Fibroblast of skin of right quadriceps (primary cell): ENCODE measurements at places on chromosomes 1 and 21.

DNA sequence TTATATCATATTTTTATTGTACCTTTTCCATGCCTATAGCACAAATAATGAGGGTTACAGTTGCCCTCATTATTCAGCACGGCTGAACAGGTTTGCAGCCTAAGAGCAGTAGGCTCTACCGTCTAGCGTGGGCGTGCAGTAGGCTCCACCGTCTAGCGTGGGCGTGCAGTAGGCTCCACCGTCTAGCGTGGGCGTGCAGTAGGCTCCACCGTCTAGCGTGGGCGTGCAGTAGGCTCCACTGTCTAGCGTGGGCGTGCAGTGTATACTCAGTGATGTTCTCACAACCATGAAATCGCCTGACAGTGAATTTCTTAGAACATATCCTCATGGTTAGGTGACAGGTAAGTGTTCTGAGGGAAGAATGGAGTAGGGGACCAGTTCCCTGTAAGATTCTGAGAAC, 84.9 kb downstream of the DYRK1A start:
- DNase-seq = no peak

DNA sequence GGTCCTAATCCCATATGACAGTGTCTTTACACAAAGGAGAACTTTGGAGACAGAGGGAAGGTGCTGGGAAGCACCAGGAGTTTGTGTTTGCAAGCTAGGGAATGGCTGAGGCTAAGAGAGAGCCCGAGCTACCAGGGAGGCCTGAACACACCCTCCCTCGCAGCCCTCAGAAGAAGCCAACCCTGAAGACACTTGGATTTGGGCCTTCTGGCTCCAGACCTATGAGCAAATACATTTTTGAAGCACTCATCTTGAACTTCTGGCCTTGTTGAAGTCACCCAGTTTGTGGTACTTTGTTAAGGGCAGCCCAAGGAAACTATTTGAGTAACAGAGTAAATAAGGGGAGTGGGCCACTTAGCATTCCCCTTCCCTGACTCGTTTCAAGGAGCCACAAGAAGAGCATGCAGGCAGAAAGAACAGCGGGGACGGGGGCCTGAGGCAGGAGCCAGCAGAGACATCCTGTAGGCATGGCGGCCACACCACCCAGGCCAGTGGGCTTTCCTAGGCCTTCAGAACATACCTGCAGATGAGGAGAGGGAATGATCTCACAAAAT, 13.2 kb upstream of the QSOX1 start:
- DNase-seq = no peak

GRCh38 chr1:183161391-183161790, 24.7 kb upstream of the LAMC2 start:
- no peak for DNase-seq

- DNase-seq = no peak
Observed at GRCh38 chr1:14113271-14113670, 413.3 kb downstream of the PRDM2 start.

GRCh38 chr1:8687538-8687937, 129.9 kb downstream of the RERE start:
- DNase-seq = no peak

DNA sequence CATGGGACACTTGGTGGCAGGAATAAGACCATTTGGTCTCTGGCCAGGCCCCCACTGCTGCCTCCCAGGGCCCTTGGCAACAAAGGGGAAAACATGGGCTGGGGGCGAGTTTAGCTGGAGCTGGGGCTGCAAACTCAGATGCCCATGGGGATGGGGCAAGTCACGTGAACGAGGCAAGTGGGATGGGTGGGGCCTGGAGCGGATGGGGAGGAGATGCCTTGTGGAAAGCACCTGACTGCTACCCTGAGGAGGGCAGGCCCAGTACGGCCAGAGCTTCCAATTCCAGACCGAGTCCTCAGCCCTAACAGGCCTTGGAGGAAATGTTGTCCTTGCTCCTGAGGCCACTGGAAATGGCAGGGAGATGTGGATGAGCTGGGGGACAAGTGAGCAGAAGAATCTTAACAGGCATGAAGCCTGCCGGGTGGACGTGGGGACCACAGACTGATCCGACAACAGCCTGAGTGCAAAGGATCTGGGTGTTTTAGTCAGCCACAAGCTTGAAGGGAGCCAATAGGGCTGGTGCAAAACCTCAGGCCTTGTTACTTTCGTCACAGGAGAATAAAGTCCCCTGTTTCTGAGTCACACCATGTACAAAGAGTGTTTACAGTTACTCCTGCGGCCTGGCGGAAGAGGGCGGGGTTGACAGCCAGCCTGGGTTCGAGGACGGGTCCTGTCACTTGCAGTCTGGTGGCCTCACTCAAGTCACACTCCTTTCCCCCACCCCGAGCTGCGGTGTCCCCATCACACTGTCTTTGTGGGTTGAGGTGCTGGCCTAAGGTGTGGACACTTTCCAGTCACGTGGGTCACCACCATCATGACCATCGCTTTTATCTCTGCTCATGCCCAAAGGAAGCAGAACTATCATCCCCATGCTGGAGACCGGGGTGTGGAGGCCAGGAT, 19.1 kb downstream of the RUNX3 start:
- DNase-seq = peak; percentile 52

- no peak for DNase-seq
Observed at GRCh38 chr1:71233645-71234044, 152.8 kb upstream of the ZRANB2 start.

GRCh38 chr1:156789621-156790318, 22.4 kb downstream of the PRCC start:
- no peak for DNase-seq

- DNase-seq = no peak
Observed at GRCh38 chr1:17539477-17540254, at the start of gene ARHGEF10L. TSS of gene ARHGEF10L (plus strand) at chr1:17539698. CDS start at chr1:17580596, 40,898 bp downstream.

- no peak for DNase-seq
Observed at GRCh38 chr1:21048462-21048861, 128.2 kb downstream of the EIF4G3 start.

- no peak for DNase-seq
Observed at GRCh38 chr1:171668372-171668771, 15.9 kb upstream of the MYOC start.

DNA sequence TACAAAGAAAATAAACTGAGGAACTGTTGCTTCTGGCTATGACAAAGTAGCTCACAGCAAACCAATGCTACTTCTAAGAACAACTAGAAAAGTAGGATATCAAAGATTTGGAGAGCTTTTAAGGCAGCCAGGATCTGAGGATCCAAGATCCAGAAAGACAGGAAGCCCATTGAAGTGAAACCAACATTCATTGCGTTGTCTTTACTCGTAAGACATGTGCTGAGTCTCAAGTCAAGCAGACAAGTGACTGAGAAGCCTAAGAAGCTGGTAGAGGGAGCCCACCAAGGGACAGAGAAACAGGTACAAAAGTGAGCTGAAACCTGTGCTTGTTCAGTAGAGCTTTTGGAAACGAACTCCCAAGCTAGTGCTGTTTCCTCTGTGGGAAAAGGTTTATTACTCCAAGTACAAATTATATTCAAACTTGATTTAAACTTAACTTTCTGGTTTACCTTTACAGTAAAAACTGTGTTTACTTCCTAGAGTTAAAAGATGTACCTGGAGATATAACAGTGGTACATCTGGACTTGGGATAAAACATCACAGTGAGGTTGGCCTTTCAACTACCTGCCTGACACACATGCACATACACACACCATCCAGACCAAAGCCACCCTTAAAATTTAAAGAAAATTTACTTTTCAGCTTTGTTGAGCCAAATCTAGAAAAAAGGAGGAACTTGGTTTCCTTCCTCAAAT, 41.2 kb downstream of the NME7 start:
- no peak for DNase-seq

DNA sequence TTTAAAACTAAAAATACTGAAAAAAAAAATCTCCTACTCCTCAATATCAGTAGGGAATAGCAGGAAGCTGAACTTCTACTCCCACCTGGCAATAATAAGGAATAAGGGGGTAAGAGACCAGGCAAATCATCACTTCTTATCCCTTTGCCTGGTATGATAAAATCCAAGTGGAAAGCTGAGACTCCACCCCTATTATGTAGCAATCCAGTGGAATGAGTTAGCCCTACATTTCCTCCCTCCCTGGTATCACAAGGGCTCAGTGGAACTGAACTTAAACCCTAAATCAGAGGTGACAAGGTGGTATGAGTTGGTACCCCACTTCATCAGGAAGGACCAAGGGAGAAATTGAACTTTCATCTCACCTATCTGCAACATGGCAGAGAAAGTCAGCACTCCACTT, 25.7 kb downstream of the TRIM33 start:
- no peak for DNase-seq

- DNase-seq = peak; percentile 81
Observed at GRCh38 chr1:93814059-93814794, 64.8 kb downstream of the DNTTIP2 start.

- peak; percentile 61 for DNase-seq
Observed at GRCh38 chr1:208791456-208791855, 547.3 kb upstream of the PLXNA2 start.

- no peak for DNase-seq
Observed at GRCh38 chr1:116031302-116031835, 55.1 kb downstream of the SLC22A15 start.

DNA sequence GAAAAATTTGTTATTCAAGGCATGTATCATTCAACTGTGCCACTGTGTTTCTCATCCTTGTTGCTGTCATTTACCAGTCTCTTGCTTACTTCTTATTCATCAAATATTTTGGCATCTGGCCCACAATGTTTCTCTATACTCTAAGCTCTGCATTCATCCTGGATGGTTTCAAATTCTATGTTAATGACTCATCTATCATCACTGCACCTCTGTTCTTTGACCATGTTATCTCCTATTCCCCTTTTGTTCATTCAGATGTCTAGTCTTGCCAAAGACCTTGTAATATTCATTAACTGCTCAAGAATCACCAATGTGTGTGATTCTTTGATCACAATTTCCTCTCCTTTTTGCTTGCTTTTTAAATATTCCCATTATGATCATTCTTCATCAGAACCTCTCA, 54.6 kb upstream of the PRKACB start:
- peak; percentile 83 for DNase-seq

GRCh38 chr1:154869351-154870114, 548 bp downstream of the KCNN3 start:
- peak; percentile 14 for DNase-seq

DNA sequence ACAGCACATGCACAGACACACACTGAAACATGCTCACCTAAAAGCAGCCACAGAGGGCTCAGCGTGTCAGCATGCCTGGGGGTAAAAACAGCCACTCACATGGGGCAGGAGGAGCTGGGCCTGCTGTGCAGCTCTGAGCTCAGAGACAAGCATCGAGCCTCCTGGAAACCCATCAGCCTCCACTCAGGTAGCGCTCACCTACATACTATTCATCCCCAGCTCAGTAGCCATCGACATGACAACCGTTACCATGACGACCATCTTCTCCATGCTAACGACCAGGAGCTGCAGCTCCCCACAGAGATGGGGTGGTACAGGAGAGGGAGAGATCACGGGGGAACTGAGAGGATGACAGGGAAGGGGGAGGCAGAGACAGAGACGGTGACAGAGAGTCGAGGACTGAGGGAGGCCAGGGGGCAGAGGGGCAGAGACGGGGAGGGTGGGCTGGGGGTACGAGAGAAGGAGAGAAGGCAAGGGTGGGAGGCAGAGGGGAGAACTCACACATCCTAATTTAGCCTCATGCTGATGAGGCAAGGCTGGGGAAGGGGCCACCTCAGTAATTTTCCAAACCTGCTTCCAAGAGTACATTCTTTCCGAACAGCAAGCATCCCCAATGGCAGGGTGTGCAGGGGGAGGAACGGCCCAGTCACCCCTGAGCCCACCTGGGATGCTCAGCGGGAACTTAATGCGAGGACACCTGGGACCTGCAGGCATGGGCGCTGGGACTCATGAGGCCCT, 28.4 kb downstream of the SDC3 start:
- no peak for DNase-seq

GRCh38 chr1:218990019-218990418, 183.7 kb upstream of the LYPLAL1 start:
- no peak for DNase-seq

- DNase-seq = no peak
Observed at GRCh38 chr1:46708121-46708520, 10.8 kb downstream of the EFCAB14 start.

DNA sequence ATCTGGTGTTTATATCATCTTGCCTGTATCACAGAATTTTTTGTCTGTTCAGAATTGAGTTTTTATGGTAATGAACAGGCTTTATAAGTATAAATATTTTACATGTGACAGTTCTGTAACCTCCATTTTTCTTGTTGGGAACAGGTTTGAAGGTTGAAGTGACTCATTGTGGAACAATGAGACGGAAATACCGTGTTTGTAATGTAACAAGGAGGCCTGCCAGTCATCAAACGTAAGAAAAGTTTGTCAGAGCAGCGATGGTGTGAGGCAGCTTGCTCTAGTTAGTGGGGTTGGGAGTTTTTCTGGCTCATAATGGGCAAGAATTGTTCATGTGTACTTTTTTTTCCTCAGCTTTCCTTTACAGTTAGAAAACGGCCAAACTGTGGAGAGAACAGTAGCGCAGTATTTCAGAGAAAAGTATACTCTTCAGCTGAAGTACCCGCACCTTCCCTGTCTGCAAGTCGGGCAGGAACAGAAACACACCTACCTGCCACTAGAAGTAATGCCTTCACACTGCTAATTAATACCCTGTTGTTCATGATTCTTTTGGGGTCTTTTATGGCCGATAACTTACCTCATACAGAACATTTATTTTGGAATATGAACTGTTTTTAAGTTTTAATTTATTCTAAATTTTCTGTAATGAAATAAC, 75.2 kb upstream of the TEKT2 start:
- peak; percentile 55 for DNase-seq

GRCh38 chr1:80915491-80915890, 885.2 kb upstream of the ADGRL2 start:
- DNase-seq = no peak

DNA sequence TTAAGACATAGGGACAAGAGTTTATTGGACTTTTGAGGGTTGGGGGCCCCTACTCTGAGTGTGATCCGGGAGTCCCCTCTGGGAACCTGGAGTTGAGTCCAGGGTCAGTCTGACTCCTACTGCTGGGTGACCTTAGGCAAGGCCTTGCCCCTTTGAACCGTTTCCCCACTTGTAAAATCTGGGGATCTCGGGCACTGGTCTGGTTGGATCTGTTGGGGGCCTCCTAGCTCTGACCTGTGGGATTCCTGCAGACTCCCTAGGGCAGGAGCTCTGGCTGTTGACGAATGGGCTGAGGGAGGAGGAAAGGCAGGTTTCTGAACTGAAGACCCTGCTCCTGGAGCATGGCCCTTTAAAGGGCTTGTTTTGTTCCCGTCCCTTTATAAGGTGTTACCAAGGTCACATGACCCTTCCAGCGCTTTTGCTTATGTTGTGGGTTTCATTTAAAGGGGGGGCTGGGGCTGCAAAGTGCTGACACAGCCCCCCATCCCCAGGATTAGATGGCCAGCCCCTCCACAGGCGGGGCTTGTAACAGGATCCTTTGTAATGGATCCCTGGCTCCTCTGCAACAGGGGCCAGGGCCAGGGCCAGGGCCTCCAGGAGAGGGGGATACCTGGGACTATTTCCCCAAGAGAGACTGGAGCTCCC, 50.7 kb downstream of the YARS1 start:
- no peak for DNase-seq

GRCh38 chr1:46464013-46464548, 25.6 kb upstream of the DMBX1 start:
- DNase-seq = no peak

DNA sequence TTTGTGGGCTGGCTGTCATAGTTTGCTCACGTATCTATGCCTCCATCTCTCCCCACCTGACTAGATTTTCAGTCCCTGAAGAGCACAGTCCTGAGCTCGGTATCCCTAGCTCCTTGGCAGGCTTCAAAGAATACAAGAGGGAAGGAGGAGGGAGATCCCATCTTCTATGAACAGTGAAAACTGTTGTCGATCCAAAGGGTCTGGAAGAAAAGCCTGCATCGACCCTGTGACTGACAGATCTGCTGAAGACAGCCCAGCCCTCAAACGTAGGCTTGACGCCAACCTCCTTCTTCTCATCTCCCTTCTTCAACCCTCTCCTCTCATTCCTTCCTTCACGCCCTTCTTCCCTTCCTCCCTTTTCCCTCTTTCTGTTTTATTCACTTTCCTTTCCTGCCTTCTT, 13.3 kb upstream of the ADORA1 start:
- no peak for DNase-seq
